Forelimb muscle (tissue), 1 donor: ENCODE measurements at places on chromosomes 2 and 18.

GRCh38 chr2:223554923-223555322, 47.2 kb downstream of the SCG2 start:
- DNase-seq, result no peak

- DNase-seq, result no peak
Observed at GRCh38 chr18:21894619-21895367, 154.2 kb downstream of the MIB1 start.

- DNase-seq, result no peak
Observed at GRCh38 chr2:168529900-168530561, 74.0 kb downstream of the CERS6 start.

DNA sequence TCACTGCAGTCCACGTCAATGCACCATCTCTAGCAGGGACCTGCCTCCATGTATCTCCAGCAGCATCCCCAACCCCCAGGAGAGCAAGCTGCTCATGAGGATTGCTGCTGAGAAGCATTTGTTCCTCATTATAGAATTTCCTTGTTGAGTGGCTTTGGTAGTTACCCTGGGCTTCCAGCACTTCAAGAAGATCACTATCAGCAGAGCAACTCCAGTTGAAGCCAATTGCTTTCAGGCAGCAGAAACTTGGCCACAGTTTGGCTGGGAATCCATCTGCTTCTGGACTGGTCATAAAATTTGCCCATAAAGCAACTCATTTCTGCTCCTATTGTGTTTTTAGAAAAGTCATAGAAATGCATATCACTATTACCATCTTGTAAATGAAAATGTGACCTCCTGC, 17.4 kb downstream of the TRPM8 start:
- no peak for DNase-seq

DNA sequence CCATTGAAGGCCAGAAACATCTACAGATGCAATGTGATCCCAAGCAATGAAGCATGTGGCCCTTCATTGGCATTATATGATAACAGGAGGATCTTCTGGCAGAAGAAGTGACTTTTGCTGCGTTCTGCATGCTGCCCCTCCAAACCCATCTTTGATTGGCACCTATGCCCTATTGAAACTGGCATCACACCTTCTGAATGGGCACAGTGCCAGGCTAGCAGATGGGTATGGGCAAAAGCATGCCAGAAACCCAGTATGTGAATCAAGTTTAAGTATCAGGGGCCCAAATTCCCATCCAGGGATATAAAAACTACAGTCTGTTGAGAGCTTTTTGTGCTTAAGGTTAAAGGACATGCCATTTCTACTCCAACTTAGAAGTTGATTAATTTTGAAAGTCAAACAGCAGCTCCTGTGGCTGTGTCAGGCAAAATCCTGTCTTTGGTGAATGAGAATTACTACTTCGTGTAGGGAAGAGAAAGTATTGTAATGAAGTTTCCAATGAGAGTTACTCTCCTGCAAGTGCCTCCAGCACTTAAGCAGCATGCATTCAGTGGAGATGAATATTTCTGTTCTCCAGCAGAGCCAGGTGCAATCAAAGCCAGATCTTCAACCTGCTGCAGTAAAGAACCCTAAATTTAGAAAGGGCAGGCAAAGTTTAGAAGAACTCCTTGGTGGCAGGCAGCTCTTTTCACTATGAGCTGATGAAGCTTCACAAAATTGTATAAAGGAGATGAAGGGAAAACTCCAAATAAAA, 8.6 kb downstream of the VRK2 start:
- DNase-seq, result no peak

DNA sequence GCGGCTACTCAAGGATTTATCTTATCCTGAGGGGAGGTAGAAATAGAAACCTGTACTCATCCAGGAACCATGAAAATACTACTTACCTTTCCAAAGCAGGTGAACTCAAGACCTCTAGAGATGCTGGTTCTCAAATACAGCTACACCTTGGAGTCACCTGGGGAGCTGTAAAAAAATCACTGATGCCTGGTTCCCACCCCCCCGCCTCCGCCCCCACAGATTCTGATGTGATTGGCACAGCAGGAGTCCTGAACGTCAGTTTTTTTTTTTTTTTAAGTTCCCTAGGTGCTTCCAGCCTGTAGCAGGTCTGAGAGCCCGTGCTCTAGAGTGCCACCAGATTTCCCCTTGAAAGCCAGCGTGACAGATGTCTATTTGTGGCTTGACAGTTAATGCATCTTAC, 113.6 kb downstream of the MRO start:
- DNase-seq, result no peak

DNA sequence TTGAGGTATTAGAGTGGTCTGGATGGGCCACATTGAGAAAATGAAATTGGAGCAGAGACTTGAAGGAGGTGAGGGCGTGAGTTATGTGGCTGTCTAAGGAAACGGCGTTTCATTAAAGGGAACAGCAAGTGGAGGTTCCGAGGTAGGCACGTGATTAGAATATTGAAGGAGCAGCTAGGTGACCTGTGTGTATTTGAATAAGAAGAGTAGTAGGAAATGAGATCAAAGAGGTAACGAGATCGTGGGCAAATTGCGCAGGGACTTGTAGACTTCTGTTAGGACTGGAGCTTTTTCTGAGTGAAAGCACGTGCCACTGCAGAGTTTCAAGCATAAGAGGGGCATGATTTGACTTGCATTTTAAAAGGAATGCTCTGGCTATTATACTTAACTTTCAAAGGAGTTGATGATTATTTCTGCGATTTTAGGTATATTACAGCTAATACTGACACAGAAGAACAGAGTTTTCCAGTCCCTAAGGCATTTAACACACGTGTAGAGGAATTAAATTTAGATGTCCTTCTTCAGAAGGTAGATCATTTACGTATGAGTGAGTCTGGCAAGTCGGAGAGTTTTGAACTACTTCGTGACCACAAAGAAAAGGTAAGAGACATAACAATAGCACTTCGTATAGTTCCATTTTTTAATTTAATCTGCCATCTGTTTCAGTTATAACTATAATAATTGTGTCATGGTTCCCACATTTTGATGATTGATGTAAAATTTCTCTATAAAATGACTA, 48.7 kb downstream of the RMDN2 start:
- DNase-seq, result no peak

DNA sequence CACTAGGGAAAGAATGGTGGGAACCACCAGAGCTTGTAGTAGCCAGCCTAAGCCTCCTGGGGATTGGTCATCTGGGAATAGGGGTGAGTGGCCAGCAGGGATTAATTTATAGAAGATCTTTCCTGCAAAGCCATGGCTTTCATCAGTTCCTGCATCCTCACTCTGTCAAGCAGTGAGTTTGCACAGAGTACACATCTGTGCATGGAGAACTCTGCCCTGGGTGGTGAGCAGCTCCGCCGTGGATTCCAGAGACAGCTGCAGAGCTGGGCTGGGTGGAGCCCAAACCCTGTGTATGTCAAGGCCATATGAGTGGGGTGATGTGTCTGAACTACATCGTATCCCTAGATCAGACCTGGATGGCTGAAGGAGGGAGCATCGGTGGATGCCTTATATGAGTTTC, 182.2 kb downstream of the GLI2 start:
- no peak for DNase-seq

DNA sequence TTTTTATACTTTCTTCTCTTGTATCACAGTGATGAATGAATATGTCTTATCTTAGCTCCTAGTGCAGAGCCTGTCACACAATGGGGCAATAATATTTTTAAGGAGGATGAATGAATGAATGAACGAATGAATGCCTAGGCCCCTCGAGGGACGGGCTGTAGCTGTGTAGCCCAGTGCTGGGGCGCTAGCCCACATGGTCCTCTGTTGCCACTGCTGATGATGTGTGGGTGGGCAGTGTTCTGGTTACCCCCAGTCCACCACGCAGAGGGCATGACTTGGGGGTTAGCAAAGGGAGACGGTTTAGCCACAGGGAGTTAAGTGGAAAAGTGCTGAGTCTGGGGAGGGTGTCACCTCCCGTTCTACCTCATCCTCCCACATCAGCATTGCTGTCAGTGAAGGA, 134.2 kb downstream of the SMAD7 start:
- no peak for DNase-seq

DNA sequence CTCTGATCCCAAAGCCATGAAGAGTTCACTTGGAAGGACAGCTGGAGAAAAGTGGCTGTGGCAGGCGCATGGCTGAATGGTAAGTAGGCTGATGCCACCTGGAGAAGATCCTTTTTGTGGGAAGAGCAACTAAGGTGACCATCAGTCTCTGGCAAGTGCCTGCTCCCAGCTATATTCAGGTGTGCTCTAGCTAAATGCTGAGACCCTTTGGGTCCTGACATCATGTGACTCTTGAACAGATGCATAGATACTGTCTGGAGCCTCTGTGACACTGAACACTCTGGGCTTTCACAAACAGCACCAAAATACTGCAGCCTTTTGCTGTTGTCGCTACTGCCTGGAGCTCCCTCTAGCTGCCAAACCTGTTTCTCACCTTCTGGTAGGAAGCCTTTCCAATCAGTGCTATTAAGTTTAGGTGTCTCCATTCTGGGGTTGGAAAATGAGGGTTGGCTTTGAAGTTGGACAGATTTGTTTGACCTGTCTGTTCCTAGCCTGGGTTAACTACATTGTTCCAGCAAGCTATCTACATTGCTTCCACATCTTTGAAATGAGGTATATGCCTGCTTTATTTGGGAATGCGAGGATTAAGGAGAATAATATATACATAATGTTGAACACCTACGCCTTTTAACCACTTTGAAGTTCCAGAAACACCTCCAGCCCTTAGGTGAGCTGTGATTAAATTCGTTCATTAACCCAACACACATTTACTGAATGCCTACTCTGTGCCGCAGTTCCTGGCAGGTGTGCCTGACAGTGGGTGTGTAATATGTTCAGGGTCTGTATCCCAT, 3.1 kb downstream of the EGR4 start:
- DNase-seq, result no peak
